ENCODE measurements at places on chromosomes 2 and 18. TPM values are rescaled to one million over a fixed set of nuclear protein-coding genes. Genes with fewer than 3 reads are reported as not detected.

MERTK gene
- 0.62 TPM for total RNA-seq

KRTCAP3 gene
- not detected for total RNA-seq

GRCh38 chr2:62099050-62099449 is 96.9 kb upstream of the B3GNT2 start:
- no peak for DNase-seq

DNA sequence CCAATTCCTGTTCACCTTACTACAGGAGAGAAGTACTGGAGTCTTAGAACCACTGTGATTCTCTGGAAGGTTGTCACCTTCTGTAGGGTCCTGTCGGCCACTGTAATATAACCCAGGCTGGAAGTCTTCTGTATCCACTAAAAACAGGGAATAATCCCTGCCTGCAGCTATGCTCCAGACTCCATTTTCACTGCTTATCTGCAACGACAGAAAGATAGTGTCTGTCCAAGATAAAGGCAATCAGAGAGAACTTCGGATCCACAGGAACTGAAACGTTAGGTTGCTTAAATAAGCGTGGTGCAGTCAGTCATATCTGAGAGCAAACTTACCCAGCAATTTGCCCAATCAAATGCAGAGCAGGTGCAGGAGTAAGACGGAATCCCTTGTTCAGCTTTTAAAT is 34.2 kb downstream of the ALS2 start:
- no peak for DNase-seq

DNA sequence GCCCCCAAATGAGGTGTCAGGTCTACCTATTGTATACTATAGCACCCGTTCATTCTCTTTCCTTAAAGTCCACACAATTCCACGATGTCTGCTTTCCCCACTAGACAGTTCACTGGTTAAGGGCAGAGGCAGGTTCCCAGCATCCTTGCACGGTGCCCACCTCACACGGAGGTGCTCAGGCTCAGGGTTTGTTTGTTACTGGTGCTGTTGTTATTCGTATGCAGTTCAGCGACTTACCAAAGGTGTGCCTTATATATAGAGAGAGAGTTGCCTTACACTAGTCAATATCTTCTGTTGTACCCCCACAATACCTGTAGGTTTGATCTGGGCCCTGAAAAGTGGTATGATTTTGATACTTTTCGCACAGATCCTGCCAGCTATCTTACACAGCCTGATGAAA is 30.6 kb downstream of the SLC3A1 start:
- DNase-seq = no peak

- DNase-seq = no peak
Measured at GRCh38 chr2:240499309-240500301, 58.2 kb downstream of the ANKMY1 start.

GRCh38 chr2:10103179-10103578 is 19.4 kb upstream of the RRM2 start:
- DNase-seq = no peak
